ENCODE measurements at places on chromosomes 1 and 21.

GRCh38 chr1:178847396-178847849 lies 23.5 kb downstream of the ANGPTL1 start:
- no peak for DNase-seq

DNA sequence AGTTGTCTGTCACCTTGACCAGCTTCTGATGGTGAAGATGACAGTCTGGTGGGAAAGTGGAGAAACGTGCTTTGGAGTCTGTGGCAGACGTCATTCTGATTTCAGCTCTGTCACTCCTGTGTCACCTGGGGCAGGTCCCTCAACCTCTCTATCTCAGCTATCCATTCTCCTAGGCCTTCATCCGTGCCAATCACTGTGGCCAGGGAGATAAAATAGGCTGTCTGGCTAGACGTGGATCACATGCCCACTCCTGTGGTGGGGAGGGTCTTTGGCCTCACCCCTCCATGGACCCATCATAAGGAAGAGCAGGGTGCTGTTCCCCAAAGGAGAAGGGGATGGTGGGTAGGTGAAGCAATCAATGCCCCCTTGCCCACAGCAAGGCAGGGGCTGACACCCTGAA lies 140.3 kb downstream of the ACTL8 start:
- no peak for DNase-seq

DNA sequence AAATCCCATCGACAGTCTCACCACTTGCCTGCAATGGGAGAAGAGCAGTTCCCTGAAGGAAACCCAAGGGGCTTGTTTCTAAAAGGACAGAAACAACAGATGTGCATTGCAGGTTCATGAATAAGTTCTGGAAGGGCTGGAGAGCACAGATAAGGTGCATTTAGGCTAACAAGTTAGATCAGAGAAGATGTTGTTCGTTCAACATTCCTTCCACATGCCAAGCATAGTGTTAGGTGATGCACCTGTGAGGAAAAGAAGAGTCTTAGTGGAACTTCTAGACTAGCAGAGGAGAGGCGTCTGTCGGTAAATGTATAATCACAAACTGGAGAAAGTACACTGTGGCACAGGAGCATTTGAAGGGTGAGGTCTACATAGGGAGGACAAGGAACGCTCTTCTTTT lies 98.0 kb downstream of the ST3GAL3 start:
- DNase-seq, result no peak

- DNase-seq, result no peak
Measured at GRCh38 chr1:219805191-219805590, 123.2 kb downstream of the SLC30A10 start.

DNA sequence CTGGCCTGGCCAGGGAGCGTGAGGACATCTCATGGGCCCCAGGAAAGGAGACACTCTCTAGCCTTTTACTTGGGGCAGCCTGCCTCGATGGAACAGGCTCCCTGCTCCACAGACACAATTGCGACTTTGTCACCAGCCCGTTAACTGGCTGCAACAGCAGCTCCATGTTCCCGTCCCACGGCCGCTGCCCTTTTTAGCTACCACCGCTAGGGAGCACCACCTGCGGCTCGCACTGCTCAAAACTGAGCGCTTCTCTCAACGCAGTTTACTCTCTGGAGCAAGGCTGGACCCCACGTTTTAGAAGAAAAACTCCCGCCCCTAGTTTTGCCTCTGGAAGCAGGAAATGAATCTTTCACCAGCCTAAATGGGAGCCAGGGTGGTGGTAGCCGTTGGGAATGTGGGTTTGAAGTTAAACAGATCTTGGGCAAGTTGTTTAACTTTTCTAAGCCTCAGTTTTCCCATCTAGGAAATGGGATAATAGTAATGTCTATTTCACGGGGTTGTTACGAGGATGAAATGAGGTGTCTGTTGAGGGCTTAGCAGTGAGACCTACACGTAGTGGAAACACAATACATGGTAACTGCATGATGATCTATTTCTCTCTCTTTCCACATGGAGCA lies 3.5 kb upstream of the LRRC38 start:
- no peak for DNase-seq

DNA sequence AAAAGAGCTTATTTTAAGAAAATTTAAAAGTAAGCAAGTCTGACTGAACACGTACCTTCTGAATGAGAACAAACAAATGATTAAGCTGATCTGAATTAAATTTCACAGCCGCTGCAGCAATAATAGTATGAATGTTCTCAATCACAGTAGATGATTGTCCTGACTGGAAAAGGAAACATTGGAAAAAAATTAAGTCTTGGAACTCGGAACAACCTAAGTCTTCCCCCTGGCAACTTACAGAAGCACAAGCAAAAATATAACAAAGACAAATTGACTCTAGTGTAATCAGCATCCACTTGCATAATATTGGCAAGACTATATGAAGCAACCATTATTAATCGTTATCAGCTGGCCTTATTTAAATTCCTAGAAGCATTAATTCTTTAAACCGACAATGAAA lies 60.5 kb downstream of the USP24 start:
- no peak for DNase-seq

DNA sequence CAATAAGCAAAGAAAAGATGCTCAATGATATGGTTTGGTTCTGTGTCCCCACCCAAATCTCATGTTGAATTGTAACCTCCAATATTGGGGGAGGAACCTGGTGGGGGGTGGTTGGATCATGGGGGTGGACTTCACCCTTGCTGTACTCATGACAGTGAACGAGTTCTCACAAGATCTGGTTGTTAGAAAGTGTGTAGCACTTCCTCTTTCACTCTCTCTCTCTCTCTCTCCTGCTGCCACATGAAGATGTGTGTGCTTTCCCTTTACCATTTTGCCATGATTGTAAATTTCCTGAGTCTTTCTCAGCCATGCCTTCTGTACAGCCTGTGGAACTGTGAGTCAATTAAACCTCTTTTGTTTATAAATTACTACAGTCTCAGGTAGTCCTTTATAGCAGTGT lies 248.4 kb downstream of the HHIPL2 start:
- DNase-seq, result no peak

- DNase-seq, result no peak
Measured at GRCh38 chr1:207424570-207425131, 29.5 kb upstream of the CR2 start.

- DNase-seq, result no peak
Measured at GRCh38 chr1:29444081-29444715, 207.9 kb downstream of the PTPRU start.

GRCh38 chr1:15322648-15323350 lies 75.8 kb downstream of the FHAD1 start:
- DNase-seq, result no peak

DNA sequence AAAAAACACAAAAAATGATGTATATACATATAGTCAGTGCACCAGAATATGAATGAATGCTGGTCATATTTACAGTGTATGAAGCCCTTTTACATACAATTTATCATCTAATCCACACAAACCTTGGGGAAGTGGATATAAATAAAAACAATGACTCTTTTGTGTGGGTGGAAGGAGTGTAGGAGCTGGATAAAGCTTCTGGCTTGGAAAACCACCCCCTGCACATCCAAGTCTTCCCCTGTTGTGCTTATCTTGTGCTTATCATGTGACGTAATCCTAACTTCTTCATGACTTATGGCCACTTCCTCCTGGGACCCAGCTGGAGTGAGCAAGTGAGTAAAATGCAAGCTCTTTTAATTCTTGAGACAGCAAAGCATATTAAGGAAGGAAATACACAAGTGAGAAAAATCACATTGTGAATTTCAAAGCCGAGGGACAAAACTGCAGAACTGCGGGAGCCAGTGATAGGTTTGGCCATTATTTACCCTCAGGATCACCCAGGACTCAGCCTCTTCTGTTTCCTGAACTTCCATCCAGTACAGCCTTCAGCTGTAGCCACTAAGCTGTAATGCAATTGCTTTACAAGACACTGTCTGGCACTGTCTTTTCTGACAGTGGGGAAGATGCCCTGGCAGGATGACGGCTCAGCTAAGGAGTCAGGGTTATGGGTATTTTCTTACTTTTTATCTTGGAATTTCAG lies 104.0 kb upstream of the PPM1J start:
- no peak for DNase-seq

DNA sequence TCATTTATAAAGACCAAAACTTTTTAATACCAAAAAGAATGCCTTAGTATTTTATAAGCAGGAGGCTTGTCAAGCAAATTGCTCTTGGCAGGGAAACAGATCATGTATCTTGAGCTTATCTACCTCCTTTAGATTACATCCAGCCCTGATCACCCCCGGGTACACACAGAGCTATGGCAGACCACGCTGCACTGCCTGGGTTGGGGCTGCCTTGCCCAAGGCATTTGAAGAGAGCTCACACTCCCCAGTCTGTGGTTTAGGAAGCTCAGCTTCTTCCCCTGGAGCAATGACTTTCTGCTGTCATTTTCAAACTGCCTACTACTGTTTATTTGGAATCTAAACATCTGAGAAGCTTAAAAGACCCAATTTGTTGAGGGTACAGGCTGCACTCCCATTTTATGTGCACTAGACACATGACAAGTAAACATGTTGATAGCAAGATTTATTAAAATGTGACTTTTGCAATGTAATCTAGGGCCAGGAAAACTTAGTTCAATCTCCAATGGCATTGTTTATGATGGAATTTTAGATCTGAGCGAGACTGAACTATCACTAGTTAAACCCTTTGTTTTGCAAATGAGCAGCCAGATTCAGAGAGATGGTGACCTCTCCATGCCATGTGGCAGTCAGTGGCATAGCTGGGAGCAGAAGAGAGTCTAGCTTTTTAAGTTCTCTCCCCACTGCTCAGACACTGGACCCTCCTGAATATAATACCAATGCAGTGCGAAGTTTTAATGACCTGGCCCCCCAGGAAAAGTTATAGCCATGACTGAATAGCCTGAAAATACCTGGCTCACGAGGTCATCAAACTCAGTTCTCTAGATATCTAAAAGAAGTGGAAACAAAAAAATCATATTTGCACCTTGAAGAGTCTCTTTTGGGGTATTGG lies 214.9 kb downstream of the HLX start:
- no peak for DNase-seq

DNA sequence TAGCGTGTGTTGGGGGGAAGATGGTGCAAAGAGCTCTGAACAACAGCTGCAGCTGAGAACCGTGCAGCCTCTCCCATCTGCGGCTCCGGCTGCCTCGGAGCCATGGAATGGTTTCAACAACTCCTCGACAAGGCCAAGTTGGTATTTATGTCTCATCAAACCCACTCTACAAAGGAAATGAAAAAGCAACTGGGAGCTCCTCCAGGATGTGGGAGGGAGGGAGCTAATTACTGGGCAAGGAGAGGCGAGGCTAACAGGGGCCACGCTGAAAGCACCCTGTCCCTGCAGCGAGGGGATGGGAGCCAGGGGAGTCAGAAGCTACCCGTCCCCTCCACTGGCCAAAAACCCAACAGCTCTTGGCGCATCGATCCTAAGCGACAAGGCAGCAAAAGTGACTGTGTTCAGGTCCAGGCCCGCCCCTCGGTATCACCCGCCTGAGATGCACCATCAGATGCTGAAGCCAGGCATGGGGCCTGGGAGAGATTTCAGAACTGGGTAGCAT lies 63.1 kb downstream of the ACOT7 start:
- DNase-seq, result no peak

GRCh38 chr1:93490357-93490756 lies 42.4 kb downstream of the FNBP1L start:
- DNase-seq, result no peak

DNA sequence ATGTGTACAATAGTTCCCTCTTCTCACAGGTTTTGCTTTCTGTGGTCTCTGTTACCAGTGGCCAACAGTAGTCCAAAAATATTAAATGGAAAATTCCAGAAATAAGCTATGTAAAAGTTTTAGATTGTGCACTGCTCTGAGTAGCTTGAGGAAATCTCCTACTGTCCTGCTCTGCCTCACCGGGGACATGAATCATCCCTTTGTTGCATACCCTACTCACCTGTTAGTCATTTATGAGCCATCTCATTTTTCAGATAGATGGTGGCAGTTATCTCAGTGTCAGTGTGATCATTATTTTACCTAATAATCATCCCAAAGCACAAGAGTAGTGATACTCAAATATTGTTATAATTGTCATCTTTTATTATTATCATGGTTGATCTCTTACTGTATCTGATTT lies 688.1 kb downstream of the PLA2G4A start:
- DNase-seq, result no peak

DNA sequence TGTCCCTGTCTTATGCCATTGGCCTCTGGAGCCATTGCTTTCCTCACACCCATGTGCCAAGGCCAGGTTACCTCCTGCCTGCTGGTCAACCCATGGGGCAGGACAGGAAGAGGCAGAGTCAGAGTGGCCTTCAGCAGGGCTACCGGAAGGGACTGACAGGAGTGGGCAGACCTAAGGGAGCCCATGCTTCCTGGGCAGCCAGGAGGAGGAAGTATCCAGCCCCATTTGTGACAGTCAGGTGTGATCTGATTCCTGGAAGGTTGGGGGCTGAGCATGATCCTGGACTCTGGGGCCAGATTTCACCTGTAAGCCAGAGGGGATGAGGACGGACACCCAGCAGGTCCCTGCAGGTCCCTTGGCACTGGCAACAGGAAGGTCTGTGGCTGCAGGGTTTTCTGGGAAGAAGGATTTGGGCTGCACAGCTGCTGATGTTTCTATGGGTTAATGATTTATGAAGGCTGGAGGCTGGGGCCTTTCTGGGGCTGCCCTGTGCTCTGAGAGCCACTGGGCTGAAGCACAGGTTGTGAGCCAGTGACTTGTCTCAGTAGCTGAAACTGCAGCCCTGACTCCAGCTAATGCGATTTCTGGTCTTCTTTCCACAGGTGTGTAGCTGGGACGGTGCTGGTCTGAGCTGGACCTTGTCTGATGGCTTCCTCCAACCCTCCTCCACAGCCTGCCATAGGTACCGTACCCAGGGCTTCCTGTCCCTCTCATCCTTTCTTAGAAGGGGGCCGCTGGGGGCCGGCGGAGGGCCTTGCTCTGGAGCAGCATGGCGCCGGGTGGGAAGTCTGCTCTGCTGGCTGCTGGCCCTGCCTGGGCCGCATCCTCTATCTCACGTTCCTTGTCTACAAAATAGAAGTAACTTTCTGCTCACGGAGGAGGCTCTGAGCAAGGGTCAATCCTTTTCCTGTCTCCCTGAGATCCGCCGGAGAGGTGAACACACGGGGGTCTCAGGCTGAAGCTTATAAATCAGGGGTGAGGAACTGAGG lies 40.7 kb downstream of the ARHGEF10L start:
- DNase-seq, result no peak

- DNase-seq, result no peak
Measured at GRCh38 chr1:212203630-212204029, 81.6 kb upstream of the PPP2R5A start.

DNA sequence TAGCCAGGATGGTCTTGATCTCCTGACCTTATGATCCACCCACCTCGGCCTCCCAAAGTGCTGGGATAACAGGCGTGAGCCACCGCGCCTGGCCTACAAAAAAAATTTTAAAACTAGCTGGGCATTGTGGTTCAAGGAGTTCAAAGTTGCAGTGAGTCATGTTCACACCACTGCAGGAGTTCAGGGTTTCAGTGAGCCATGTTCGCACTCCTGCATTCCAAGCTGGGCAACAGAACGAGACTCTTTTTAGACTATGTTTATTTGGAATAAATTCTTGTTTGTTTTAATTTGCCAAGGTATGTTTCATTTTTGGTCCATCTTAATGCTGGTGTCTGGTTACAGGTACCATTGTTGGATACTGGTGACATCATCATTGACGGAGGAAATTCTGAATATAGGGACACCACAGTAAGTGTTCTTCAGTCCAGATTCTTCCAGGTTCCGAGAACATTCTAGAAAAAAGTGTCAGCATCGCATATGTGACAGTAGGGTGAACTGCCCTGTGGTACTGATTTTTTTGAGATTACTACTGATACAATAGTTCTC lies 3.9 kb downstream of the PGD start:
- no peak for DNase-seq

Measured in stimulated activated CD8-positive, alpha-beta memory T cell treated with anti-CD3 and anti-CD28 coated beads, Interleukin-15, amount 100 ng/mL, for 4 hours (primary cell).